ENCODE measurements at places on chromosomes 5 and 9.

GRCh38 chr5:39394946-39395345, 29.8 kb downstream of the DAB2 start:
- DNase-seq, result no peak

GRCh38 chr5:146084376-146084775, 21.0 kb downstream of the PLAC8L1 start:
- no peak for DNase-seq

DNA sequence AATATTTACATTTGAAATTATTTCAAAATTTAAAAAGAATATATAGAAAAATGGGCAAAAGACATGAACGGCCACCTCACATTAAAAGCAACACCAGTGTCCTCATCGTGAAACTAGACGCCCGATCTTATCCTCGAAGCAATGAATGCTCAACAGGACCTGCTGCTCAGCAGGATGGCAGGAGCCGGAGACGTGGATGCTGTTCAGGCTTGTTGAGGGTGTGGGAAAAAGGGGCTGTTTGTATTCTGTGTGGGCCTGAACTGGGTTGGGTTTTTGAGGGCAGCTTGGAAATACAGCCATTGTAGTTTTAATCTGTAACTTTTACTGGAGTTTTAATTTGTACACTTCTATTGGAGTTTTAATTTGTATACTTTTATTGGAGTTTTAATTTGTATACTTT, 20.3 kb downstream of the EXOC3 start:
- no peak for DNase-seq

DNA sequence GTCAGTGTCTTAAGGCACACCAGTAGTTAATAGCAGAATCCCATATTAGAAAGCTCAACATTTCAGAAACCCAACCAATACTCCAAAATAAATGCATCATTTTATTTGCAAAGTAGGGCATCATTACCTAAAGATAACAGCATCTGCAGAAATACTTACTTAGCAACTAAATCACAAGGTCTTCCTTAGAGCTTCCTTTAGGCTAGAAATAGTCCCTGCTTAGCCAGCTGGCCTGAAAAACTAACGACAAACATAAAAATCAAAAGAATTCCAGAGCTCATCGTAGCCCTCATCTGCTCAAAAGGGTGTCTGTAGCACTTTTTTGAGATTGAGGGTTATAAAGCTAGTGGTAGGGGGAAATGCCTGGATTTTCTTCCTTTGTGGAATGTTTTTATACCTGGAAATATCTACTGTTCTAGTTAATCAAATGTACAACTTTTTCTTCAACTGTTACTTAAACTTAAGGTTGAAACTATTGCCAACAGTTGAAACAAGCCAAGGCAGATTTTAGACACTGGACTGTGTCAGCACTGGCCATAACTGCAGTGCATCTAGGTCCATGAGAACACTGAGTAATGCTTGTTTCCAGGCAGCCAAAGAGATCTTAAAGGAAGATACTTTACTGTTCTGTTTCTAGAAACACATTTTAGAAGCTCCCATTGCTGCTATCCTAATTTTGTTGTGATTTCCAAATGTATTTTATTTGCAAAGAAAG, 129.4 kb upstream of the RASA1 start:
- DNase-seq, result no peak

GRCh38 chr9:75504721-75505120, 385.8 kb upstream of the PCSK5 start:
- no peak for DNase-seq
